Posterior cingulate gyrus (tissue), 11 donors: ENCODE measurements at places on chromosomes 1 and 21.

DNA sequence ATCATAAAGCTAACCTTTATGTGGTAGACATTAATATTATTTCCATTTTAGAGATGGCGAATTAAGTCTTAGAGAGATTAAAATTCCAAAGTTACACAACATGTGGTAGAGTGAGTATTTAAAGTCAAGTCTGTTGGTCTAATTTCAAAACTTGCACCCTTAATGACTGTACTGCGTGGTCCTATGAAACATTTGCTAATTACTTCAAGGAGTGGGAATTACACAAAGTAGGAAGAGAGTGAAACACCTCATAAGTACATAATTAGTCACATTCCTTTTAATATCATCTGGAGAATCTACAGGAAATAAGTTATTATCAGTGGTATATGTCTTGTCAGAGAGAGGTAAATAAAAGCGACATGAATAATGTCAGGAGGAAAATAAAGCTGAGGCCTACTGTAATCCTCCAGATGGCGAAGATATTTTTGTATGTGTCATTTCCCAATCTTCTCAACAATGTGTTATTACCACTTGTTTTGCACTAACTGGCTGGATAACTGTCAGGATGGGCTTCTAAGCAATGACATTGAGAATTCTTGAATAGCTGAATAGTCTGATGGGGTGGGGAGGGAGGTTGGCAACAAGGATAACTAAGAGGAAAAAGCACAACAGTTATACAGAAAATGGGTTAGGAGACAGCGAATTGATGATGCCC, 95.5 kb downstream of the TNFSF18 start:
- no peak for DNase-seq

GRCh38 chr1:14332158-14332557, 266.3 kb upstream of the KAZN start:
- DNase-seq = no peak

- DNase-seq = no peak
These were observed 6.4 kb downstream of the SZT2 start for GRCh38 chr1:43396059-43396458.

- DNase-seq = no peak
These were observed 53.0 kb upstream of the ARTN start for GRCh38 chr1:43880604-43881003.

GRCh38 chr1:242524571-242525359, at the start of gene PLD5:
PLD5 (minus strand) TSS chr1:242524697.
- peak; percentile 19 for DNase-seq

GRCh38 chr1:116318897-116319296, 54.1 kb upstream of the ATP1A1 start:
- no peak for DNase-seq

GRCh38 chr1:180920702-180921101, 8.0 kb downstream of the KIAA1614 start:
- DNase-seq = no peak

GRCh38 chr1:219666242-219666641, 53.3 kb upstream of the ZC3H11B start:
- DNase-seq = no peak

- no peak for DNase-seq
These were observed 16.4 kb downstream of the RPS6KA1 start for GRCh38 chr1:26545969-26546323.

- no peak for DNase-seq
These were observed 104.8 kb downstream of the RERE start for GRCh38 chr1:8712413-8713231.

DNA sequence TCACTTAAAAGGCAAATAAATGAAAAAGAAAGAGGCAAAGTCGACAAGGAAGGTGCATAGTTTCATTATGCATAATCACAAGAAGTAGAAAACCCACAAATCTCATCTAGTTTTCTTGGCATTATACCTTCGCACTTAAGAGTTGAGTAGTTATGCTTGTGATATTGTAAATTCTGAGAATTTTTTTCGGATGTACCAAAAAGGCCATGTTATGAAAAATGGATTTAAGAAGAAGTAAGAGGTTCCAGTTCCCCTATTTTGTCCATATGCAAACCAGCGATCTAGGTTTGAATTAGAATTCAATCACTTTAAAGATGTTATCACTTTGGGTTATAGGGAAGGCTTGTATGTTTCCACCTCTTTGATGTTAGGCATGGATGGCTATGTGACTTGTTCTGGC, 7.9 kb upstream of the ERICH3 start:
- DNase-seq = no peak

DNA sequence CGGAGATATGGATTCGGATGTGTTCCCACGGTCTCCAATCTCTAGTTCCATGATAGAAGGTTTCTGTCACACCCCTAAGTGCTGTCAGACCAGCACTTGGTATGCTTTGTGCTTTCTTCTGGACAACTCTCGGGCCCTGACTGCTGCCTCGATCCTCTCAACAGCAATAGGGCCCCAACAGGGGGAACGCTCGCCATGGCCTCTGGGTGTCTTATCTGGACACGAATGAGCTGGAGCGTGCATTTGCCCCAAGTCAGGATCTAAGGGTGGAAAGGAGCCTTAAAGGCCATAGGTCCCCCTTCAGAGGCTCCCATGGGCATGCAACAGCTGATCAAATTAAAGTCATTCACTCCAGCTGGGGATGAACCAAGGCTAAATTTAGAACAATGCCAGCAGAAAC, 76.8 kb downstream of the TCP10L start:
- DNase-seq = no peak

GRCh38 chr1:30255111-30255724, 468.2 kb downstream of the MATN1 start:
- no peak for DNase-seq

- DNase-seq = no peak
These were observed 40.5 kb downstream of the EPHB2 start for GRCh38 chr1:22751124-22751531.

DNA sequence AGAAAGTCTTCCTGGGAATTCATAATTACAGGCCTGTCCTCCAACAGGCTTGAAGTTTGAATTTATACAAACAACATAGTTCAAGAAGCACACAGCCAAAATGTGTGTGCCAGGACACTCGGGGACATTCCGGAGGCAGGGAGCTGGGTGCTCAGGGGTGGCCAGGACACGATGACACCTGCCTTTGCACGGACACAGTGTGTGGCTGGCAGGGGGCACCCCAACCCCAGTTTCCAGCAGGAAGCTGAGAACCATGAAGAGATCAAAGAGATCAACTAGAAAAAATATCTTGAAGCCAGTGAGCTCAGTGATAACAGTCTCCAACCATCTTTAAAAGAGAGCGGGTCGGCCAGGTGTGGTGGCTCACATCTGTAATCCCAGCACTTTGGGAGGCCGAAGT, 32.5 kb upstream of the TRAPPC10 start:
- peak; percentile 93 for DNase-seq

DNA sequence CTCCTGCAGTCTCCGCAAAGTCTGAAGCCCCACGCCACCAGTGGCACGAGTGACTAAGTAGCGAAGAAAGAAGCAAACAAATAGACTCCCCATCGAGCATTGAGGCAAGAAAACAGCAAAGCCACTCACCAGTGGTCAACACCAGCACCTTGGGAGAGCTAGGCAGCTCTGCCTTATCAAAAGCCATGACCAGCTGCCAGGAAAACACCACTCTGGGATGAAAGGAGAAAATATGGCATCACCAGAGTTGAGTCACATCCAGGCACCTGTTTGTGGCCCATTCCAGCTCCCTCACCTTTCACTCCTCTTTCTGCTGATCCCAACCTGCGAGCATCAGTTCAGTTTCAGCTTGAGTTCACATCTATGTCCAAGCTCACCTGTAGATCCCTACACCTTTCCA, 17.2 kb downstream of the PDZK1 start:
- no peak for DNase-seq

DNA sequence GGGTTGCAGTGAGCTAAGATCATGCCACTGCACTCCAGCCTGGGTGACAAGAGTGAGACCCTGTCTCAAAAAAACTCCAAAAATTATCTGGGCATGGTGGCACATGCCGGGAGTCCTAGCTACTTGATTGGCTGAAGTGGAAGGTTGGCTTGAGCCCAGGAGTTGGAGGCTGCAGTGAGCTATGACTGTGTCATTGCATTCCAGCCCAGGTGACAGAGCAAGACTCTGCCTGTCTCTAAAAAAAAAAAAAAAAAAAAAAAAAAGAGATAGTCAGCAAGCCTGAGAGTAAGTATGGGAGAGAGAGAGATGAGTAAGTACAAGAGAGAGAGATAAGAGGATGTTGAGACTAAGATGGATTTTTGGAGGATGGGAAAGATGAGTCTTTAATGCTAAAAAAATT, 180.8 kb upstream of the CACYBP start:
- DNase-seq = no peak

- DNase-seq = no peak
These were observed 40.0 kb upstream of the PTPRC start for GRCh38 chr1:198598796-198599321.

DNA sequence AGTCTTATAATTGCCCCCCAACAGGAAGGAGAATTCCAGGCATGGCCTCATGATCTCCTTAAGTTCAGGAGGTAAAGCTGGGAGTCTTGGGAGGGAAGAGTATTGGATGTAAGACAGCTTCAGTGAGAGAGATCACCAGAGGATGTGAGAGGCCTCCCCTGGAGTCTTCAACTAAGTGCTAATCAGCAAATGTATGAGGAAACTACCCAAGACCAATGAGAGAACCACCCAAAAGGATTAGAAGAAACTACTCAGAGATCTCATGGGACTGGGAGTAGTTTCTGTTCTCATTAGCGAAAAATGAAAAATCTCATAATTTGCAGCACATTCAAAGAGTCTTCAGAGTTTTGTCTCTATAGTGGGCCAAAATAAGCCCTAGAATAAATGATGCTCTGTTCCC, 36.6 kb upstream of the WNT2B start:
- no peak for DNase-seq

- no peak for DNase-seq
These were observed 192.4 kb downstream of the HMCN1 start for GRCh38 chr1:185926588-185926987.

GRCh38 chr21:38388203-38388602, 110.1 kb downstream of the ERG start:
- DNase-seq = no peak

- DNase-seq = peak; percentile 84
These were observed at the start of gene TDRD5 for GRCh38 chr1:179591592-179592580. TDRD5 (plus strand) TSS chr1:179591832; CDS start chr1:179592616, 784 bp downstream.

DNA sequence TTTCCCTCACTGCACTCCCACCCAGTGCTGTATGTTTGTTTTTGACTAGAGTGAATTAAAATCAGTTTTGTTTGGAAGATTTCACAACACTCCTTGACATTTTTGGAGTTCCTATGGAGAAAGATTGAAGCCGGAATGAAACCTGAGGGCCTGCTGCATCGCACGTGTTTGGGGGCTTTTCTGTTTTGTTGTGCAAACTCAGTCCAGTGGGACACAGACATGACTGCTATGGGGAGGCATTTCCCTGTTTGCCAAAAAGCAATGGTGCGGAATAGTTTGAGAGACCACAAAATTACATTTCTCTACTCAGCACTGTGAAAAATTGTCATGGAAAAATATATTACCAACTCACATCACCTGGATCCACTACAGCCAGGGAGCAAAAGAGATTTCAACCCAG, 43.8 kb upstream of the KCNE2 start:
- DNase-seq = no peak

DNA sequence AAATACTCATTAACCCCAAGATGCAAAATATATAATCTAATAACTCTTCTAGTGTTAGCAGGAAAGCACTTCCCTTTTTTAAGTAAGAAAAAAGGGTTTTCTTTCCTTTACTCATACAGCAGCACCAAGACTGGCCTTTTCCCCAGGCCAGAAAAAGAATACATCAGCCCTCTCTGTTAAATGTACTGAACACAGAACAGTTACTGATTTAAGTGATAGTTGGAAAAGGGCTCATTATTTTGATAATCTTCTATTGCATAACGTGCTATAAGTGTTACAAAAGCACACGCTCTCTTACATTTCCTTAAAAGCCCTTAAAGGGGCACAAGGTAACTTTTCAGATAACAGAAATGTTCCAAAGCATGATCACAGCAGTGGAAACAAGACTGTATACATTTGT, 142.9 kb downstream of the TIAM1 start:
- DNase-seq = no peak
